ENCODE measurements at places on chromosomes 5 and 9. TPM values are rescaled to one million over a fixed set of nuclear protein-coding genes. Genes with fewer than 3 reads are reported as not detected.
A peak's percentile ranks its signal among the peaks of the same experiment; 100 is the strongest.

The DEPDC1B gene
- 8.5 TPM for total RNA-seq

The GABRA1 gene
- total RNA-seq: not detected

The ARID3C gene
- 0.11 TPM for total RNA-seq

GRCh38 chr5:98938464-98938863, 9.7 kb upstream of the CHD1 start:
- peak; percentile 80 for DNase-seq

GRCh38 chr9:73680831-73681230, 529.2 kb downstream of the ANXA1 start:
- DNase-seq: peak; percentile 12

DNA sequence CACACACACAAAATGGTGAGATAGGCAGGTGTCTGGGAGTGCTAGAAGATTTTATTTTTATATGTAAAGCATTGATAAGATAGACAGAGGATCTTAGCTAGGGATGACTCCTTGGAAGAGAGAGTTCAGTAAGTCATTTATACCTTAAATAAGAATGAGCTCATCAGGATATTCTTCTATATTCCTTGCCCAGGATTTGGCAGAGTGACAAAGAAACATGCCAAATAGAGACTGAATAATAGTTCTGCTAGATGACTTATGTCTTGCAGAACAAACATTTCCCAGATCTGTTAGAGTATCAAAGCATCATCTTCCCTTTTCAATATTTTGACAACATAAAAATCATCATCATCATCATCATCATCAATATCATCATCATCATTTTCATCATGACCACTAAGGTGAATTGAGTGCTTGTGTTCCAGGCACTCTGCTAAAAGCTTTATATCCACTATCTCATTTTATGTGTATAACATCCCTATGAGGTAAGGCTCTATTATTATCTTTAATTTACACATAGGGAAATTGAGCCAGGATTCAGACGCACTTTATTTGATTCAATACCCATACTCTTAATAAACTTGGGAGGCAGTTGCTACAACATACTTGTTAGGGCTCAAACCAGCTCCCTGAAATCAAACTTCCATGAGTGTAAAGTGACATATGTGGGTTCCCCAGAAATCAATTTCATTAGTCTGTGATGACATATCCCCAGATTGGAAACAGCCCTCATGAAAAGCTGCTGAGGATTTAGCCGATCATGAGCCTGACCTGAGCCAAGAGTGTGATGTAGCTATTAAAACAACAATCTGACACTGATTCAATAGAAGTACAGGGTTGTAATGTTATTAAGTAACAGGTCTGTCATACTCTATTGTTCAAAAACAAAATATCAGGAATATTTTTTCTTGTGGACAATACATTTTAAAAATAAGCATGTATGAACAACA, 176.3 kb upstream of the SEMA6A start:
- DNase-seq: no peak

GRCh38 chr9:129720181-129720864, 32.5 kb downstream of the PTGES start:
- DNase-seq: no peak

DNA sequence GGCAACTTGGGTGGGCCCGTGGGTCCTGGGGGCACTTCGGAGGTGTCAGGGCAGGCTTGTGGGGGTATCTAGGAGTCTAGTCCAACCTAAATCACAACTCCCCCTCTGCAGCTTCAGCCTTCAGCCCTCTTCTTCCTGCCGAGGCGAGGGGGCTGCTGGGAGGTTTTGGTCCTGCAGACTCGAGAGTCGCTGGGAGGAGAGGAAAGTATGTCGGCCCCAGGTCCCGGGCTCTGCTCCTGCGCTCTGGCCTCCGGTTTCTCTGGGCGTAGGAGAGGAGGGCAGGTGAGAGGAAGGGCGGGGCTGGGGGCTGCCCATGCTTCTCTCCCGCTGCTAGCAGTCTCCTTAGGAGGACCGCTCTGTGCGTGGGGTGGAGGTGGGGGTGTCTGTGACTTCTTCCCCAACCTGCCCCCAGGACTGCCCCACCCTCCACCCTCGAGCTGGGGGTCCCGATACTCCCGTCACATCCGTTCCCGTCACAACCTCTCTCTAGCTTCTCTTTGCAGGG, 139.8 kb upstream of the COL5A1 start:
- no peak for DNase-seq
